Uterus (tissue), 4 donors: ENCODE measurements at places on chromosomes 2 and 18.

GRCh38 chr2:20607446-20607845 lies 43.5 kb downstream of the HS1BP3 start:
- H3K4me3 ChIP-seq = no peak overlapping the region
- no peak for DNase-seq
- H3K4me1 ChIP-seq = peaks cover 30% of the 10 kb centered on the region
- no peaks in the 10 kb centered on the region for H3K36me3 ChIP-seq

DNA sequence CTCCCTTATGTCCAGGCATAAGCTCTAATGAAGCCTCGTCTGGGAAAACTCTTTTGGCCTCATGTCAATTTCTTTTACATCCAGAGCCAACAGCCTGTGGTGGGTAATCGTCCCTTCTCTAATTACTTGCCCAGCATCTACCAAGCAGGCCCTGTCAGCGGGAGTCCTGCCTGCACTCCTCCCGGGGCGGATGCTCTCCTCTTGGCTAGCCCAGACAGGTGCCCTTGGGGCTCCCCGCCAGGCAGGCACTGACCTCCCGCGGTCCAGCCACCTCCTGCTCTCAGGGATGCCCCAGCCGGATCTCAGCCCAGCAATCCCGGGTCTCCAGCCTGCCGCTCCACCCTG lies 74.2 kb downstream of the NCAPH start:
- no peak for DNase-seq
- no peak overlapping the region for H3K4me3 ChIP-seq
- no peaks in the 10 kb centered on the region for H3K4me1 ChIP-seq
- no peak overlapping the region for H3K27ac ChIP-seq
- no peaks in the 10 kb centered on the region for H3K27me3 ChIP-seq
- H3K36me3 ChIP-seq = no peaks in the 10 kb centered on the region

DNA sequence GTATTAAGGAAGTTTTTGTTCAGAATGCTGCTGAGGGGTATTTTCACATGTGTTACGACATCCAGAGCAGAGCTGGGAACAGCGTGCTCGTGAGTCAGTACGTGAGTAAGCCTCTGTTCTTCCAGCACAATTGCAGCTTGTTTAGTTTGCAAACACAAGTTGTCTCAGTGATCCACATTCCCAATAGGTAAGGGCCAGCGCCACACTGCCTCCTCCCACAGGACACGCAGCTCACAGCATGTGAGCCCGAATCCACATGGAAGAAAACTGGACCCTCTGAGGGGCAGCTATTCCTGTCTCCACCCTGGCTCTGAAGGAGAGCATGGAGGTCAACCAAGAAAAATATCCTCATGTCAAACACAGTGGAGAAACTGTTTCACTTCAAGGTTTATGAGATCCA lies 173.9 kb upstream of the PID1 start:
- H3K27me3 ChIP-seq = no peaks in the 10 kb centered on the region
- no peaks in the 10 kb centered on the region for H3K4me1 ChIP-seq
- no peaks in the 10 kb centered on the region for H3K36me3 ChIP-seq
- H3K4me3 ChIP-seq = no peak overlapping the region
- DNase-seq = peak; percentile 79

DNA sequence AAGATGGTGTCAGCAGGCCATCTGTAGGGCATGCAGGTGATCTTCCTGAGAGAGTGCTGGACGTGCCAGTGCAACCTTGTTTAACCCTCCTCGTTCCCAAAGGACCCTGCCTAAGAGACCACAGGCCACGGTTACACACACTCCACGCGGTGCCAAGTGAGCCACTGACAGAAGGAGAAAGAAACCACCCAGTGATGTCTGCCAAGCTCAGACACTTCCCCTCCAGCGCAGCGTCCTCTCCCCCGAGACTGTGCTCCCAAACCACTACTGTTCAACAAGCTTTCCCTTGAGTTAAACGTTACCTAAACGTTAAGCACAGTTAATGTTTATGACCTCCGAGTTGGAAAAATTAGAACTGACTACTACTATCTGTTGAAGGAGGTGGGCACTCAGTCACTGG lies 119.1 kb upstream of the NCK2 start:
- no peak overlapping the region for H3K27ac ChIP-seq
- no peak overlapping the region for H3K4me3 ChIP-seq
- H3K36me3 ChIP-seq = no peaks in the 10 kb centered on the region
- H3K27me3 ChIP-seq = no peaks in the 10 kb centered on the region
- DNase-seq = no peak

DNA sequence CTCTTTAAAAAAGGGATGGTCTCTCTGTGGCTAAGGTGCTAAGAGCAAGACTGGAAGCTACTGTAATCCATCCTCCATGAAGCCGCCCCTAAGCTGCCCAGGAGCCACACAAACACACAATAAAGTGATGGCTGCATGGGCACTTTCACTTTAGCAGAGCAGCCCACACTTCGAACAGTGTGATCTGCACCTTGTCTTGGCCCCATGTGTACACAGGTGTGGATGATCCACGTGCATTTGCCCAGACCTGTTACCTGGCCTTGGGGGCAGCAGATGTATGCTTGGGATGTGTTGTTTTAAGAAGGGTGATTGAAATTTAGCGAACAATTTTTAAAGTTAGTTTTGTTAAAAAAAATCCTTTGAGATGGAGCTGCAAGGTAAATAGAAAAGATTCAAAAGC lies 39.9 kb downstream of the TMEM178A start:
- H3K27ac ChIP-seq = no peak overlapping the region
- no peak for DNase-seq
- H3K36me3 ChIP-seq = no peaks in the 10 kb centered on the region
- H3K4me3 ChIP-seq = no peak overlapping the region
- H3K27me3 ChIP-seq = no peaks in the 10 kb centered on the region

DNA sequence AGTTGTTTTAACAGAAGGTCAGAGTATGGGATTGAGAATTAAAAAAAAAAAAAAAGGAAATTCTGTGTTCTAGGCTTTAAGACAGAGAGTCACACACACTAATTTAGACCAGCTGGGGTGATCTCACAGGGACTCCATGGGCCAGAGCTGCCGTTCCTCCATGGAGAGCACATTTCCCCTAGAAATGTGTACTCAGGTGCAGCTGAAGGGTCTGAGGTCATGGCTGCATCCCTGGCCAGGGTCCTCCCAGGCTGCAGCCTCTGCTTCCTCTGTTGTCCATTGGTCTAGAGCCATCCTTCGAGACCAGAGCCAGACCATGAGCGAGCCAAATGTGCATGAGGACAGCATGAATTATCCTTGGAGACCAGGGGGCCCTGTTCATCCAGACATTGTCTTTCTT lies 190.1 kb upstream of the TNP1 start:
- H3K36me3 ChIP-seq = no peaks in the 10 kb centered on the region
- peak; percentile 70 for DNase-seq
- H3K4me3 ChIP-seq = no peak overlapping the region

DNA sequence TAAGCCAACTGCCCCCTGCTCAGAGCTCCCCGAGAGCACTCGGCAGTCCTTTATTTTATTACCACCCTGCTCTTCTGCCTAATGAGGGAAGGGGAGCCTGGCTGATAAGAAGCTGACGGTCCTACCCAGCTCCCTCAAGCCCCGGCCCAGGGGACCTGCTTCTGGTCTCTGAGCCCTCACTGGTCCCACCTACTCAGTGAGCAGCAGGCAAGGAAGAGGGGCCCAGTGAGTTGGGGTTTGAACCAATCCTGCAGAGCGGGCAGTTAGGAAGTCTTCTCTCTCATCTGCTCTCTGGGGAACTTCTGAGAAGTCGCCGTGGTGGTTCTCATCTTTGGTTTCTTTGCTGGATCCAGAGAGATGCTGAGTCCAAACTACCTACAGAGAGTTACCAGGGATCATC lies 218.9 kb downstream of the NDUFA10 start:
- H3K4me3 ChIP-seq = no peak overlapping the region
- no peaks in the 10 kb centered on the region for H3K4me1 ChIP-seq

- no peaks in the 10 kb centered on the region for H3K27me3 ChIP-seq
- no peak overlapping the region for H3K27ac ChIP-seq
- no peak for DNase-seq
- H3K36me3 ChIP-seq = no peaks in the 10 kb centered on the region
These were observed 85.2 kb downstream of the EML4 start for GRCh38 chr2:42254186-42254895.

DNA sequence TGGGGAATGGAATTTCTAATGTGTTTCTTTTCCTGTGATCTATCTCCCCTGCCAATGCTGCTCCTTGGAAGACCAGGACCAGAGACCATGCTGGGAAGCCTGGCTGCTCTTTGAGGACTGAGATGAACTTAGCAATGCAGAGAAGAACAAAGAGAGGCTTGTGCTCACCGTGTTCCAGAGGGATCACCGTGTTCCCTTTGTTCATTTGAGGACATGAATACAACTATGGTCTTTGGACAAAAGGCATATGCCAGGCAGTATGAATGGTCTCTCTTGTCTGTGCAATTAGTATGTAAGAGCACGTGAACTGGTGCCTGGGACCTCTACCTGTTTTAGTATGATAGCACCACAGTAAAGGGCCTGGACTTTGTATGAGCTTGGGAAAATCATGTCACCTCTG lies 139.9 kb downstream of the TDRD15 start:
- no peak for DNase-seq
- H3K36me3 ChIP-seq = no peaks in the 10 kb centered on the region
- H3K27me3 ChIP-seq = no peaks in the 10 kb centered on the region
- H3K4me3 ChIP-seq = no peak overlapping the region
- no peaks in the 10 kb centered on the region for H3K4me1 ChIP-seq

GRCh38 chr18:50559752-50560680 lies at the start of gene MAPK4:
MAPK4 (plus strand) TSS chr18:50560087; CDS start chr18:50663959, 103,872 bp downstream.
- H3K27me3 ChIP-seq = peaks cover 9% of the 10 kb centered on the region
- peak within 1 kb of the TSS; percentile 61 for H3K4me3 ChIP-seq
- peak within 1 kb of the TSS; percentile 82 for H3K27ac ChIP-seq
- no peaks in the 10 kb centered on the region for H3K4me1 ChIP-seq

DNA sequence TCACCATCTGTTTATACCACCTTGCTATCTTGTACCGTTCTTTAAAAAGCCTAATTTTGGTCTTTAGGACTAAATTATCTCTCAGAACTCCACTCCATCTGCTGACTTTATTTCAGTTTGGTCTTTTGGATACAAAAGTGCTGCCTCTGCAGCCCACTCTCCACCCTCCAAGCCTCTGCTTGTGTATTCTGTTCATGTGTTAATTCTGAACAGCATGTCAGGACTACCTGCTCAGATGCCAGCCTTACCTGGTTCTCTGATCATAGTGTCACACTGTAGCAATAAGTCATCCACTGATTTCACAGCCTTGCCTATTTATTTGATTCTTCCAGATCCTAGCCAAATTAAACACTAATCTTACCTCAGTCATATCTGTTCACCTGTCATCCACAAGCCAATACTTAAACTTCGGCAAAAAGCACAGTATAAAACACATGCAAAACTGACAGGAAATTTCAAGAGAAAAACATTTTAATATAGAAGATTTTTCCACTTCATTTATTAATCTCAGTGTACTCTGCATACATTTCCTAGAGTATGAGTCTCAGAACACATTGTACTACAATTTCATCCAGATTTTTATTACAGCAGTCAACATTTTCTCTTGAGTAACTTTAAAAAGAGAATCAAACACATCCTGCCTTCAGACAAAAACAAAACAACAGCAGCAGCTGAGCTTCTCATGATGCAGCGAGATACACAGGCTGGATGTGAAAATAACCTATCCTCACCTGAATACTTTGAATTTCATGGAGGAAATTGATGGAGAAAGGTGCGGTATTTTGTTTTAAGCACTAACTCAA lies 64.9 kb downstream of the PPP1R1C start:
- peaks cover 9% of the 10 kb centered on the region for H3K4me1 ChIP-seq
- H3K27me3 ChIP-seq = no peaks in the 10 kb centered on the region
- no peak overlapping the region for H3K27ac ChIP-seq
- no peak overlapping the region for H3K4me3 ChIP-seq

DNA sequence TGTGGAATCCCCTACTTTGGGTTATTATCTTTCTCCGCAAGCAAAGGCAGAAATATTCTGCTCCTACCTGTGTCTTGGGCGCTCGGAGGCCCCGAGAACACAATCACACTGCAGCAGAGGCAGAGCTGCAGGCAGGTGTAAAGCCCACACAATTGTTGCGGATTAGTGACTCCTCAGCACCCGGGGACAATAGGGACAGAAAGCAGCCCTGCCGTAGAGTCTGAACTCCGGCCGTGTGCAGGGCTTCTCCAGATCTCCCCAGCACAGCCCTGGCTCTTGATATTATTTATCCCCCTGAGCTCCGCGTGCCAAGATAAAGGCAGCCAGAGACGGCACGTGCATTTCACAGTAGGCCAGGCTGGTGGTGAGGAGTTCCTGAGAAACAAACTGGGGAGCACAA lies 229.2 kb downstream of the EN1 start:
- H3K4me1 ChIP-seq = no peaks in the 10 kb centered on the region
- no peak overlapping the region for H3K4me3 ChIP-seq
- H3K27ac ChIP-seq = no peak overlapping the region
- H3K27me3 ChIP-seq = no peaks in the 10 kb centered on the region

DNA sequence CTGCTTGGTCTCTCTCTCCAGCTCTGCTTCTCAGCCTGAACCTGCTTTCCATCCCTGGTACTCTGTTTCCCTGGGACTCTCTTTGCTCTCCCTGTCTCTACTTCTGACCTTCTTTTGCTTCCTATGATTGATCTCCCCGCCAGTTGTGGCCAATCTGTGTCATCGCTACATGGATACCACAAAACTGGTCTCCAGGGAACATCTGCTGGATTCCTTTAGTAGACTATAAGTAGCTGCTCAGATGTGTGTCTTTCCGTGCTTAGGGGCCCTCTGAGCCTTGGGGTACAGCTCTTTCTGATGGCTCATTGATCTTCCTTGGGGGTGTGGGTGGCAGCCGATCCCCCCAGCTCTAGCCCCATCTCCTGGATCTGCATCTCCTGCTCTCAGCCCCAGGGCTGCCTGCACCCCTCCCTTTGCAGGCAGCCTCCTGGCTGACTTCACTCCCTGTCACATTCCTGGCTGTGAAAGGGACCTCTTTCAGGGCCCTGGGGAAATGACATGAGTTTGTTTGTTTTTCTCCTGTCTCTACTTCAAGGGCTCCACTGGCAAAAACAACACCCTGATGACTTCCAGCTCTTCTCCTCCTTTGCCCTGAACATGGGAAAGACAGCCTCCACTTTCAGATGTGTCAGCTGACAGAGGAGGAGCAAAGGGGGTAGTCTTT lies 333.7 kb downstream of the CYP26B1 start:
- H3K4me3 ChIP-seq = no peak overlapping the region
- H3K4me1 ChIP-seq = no peaks in the 10 kb centered on the region
- DNase-seq = no peak
- no peaks in the 10 kb centered on the region for H3K27me3 ChIP-seq

DNA sequence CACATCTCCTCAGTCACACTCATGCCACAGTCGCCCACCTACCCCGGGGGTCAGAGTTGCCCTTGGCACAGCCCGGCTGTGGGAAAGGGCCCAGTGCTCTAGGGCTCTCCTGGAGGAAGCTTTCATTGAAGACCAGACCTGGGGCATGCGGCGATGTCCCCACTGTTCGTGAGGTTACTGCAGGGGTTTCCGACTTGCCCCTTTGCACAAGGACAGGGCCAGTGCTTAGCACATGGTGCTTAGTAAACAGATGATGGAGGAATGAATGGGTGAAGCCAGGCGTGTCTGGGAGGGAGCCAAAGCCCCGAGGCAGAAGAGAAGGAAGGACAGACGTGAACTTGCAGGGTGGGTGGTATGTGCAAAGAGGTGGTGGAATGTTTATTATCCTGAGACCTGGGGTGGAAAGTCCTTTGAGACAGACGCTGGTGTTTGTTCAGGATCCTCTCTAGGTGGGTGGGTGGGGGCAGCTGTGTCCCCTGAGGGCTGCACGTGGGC lies 205.9 kb upstream of the ARL4C start:
- no peaks in the 10 kb centered on the region for H3K27me3 ChIP-seq
- no peaks in the 10 kb centered on the region for H3K36me3 ChIP-seq
- no peaks in the 10 kb centered on the region for H3K4me1 ChIP-seq
- H3K4me3 ChIP-seq = no peak overlapping the region
- no peak overlapping the region for H3K27ac ChIP-seq
- no peak for DNase-seq
